Fibroblast of skin of left quadriceps (primary cell): ENCODE measurements at places on chromosomes 6 and 20.

DNA sequence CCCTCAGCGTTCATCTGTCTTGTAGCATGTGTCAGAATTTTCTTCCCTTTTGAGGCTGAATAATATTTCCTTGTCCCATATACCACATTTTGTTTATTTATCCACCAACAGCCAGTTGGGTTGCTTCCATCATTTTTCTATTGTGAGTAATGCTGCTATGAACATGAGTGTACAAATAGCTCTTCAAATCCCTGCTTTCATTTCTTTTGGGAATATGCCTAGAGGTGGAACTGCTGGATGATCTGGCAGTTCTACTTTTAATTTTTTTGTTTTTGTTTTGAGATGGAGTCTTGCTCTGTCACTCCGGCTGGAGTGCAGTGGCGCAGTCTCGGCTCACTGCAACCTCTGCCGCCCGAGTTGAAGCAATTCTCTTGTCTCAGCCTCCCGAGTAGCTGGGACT is 64.7 kb downstream of the SASH1 start:
- DNase-seq: peak; percentile 94

DNA sequence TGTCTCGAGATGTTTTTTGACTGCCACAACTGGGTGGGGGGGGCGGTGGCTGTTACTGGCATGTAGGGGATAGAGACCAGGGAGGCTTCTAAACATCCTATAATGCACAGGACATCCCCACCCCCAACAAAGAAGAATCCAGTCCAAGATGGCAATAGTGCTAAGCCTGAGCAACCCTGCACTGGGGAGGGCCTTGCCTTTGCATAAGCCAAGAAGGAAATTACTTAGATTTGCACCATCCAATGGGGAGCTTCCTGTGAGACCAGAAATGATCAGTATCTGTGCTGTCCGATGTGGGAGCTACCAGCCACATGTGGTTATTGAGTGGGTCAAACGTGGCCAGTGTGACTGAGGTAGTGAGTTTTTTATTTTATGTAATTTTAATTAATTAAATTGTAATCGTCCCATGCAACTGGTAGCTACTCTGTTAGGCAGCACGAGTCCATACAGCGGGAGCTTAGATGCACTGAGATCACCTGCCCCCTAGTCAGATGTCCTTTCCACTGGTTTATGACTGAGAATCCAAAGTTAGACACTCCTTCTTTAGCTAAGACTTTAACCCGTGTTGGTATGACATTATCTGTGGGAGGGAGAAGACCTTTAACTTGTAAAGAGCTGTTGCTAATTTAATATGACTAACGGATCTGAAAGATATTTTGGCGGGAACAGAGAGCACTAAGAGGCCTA is 97.4 kb upstream of the NEDD9 start:
- DNase-seq: no peak

GRCh38 chr6:11263291-11263775 is 30.9 kb upstream of the NEDD9 start:
- peak; percentile 32 for DNase-seq

GRCh38 chr6:45422503-45423110 is 44.9 kb upstream of the SUPT3H start:
- DNase-seq: no peak

DNA sequence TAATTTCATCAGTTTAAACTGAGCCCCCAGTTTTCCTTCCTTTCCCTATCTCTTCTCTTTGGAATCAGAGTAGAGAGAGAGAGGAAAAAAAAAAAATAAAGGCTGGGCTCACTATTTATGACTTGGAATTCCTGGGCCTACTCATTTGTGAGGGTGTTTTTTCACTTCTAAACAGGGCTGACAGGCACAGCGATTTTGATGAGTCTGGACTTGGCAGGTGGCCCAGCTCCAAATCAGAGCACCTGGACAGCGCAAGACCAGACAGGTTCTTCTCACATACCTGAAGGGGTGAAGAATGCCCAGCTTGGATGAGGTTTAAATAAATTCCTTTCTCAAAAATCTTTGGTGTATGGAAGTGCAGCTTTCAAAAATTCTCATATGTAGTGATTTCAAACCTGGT is 122.2 kb downstream of the KIF13A start:
- DNase-seq: no peak

- no peak for DNase-seq
These were observed 77.4 kb upstream of the CST7 start for GRCh38 chr20:24871480-24872213.
